ENCODE measurements at places on chromosomes 7 and 10.

GRCh38 chr10:71978476-71978875 lies 14.3 kb downstream of the CHST3 start:
- DNase-seq: no peak

- no peak for DNase-seq
These were observed 6.9 kb downstream of the BZW2 start for GRCh38 chr7:16652888-16653287.

GRCh38 chr7:20602306-20602705 lies 13.2 kb upstream of the ABCB5 start:
- no peak for DNase-seq

GRCh38 chr7:103955985-103956384 lies 33.5 kb downstream of the RELN start:
- no peak for DNase-seq

GRCh38 chr10:1309617-1310270 lies 253.6 kb downstream of the WDR37 start:
- DNase-seq: no peak

GRCh38 chr7:13476881-13477444 lies 512.5 kb downstream of the ETV1 start:
- DNase-seq: no peak

- no peak for DNase-seq
These were observed 163.7 kb downstream of the WNT2 start for GRCh38 chr7:117158941-117159697.

- no peak for DNase-seq
These were observed 26.7 kb downstream of the SH3PXD2A start for GRCh38 chr10:103828587-103829197.

DNA sequence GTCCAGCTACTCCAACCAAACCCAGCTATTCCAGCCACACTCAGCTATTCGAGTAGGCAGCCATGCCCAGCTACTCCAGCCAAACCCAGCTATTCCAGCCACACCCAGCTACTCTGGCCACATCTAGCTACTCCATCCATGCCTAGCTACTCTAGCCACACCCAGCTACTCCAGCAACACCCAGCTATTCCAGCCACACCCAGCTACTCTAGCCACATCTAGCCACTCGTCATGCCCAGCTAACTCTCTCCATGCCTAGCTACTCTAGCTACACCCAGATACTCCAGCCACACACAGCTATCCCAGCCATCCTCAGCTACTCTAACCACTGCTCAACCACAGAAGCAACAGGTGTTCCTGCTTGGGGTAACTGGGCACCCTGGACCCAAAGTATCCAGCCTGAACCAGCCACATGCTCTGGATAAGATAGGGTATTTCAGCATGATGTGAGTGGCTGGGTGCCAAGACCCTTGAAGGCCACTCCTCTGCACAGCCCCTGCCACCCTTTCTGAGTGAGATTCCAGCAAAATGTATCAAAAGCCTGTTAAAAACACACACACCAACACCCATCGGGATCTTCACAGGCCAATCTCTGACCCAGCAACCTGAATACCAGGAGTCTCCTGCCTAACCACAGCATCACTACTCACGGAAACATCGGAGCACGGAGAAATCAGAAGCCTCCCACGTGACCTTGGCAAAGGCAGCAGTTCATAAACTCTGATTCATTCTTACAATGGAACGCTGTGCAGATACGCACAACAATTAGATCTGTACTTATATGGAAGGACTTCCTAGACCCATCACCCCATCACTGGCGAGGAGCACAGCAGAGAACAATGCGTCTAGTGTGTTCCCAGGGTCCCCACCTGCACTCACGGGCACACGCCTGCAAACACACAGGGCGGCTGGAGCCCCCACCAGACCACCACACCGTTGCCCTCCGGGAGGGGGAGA lies 51.8 kb upstream of the DNAAF5 start:
- no peak for DNase-seq

DNA sequence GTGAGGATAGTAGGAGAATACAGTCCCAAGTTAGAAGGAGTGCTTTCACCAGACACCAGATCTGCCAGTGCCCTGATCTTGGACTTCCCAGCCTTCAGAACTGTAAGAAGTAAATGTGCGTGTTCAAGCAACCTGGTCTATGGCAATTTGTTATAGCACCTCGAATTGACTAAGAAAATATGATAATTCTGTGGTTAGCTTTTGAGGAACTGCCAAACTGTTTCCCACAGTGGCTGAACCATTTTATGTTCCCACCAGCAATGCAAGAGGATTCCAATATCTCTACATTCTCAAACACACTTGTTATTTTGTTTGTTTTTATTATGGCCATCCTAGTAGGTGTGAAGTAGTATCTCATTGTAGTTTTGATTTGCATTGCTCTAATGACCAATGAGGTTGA lies 47.0 kb downstream of the RBM20 start:
- DNase-seq: no peak

DNA sequence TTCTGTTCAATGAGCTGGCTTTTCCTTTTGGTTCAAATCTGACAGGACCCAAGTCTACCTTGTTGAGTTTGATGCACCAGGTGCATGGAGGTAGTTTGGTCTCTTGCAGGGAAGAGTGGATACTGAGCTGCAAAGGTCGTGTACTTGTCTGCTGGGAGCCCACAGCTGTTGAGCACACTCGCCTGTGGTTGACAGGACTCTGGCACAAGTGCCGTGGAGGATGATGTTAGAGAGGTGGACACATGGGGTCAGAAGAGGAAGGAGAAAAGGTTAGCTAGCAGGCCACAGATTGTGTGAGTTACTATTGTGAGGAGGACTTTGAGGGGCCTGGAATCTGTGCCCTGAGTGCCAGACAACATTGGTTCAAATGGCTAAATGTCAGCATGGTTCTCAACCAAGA lies 197.3 kb downstream of the CREB5 start:
- no peak for DNase-seq

DNA sequence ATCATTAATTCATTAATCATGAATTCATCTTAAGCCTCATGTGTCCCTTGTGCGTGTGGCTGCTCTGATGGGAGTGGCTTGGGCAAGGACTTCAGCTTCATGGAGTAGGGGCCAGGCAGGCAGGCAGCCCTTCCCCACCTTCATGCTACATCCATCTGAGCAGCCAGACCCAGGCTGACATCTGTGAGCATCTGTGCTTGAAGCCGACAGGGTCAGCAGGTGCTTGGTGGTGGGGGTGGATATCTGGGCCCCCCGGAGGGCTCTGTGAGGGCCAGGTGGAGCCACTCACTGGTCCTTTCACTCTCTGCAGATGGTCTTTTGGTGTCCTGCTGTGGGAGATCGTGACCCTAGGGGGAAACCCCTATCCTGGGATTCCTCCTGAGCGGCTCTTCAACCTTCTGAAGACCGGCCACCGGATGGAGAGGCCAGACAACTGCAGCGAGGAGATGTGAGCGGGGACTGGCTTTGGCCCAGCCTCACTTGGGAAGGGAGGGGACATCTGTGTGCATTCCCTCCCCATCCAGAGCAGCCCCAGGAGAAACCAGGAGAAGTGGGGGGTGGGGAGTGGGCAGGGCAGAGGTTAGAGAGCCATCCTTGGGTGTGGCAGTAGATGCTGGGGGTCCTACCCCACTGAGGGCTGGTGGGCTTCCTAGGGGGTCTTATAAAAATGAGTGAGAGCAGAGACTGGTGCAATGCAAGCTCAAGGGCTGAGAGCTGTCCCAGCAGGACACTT lies 14.7 kb upstream of the CSGALNACT2 start:
- DNase-seq: no peak

DNA sequence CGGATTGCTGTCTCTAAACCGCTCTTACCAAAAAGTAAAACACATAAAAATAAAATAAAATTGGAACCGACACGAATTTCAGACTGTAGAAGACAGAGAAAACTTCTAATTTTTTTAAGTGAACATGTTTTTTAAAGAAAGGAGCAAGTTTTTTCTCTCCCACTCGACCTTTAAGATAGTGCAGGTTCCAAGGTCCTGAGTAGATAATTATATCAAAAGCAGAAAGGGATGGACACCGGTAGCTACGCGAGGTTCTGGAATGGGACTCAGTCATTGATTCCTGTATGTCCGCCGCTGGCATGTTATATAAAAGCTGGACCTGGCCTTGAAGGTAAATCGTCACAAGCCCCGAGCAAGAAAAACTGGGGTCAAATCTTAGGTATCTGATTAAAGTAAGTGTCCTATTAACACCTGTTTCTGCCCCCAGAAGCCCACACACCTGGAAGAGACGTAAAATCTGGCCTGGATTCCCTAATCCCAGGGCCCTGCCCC lies 462 bp upstream of the CISD1 start:
- DNase-seq: no peak

DNA sequence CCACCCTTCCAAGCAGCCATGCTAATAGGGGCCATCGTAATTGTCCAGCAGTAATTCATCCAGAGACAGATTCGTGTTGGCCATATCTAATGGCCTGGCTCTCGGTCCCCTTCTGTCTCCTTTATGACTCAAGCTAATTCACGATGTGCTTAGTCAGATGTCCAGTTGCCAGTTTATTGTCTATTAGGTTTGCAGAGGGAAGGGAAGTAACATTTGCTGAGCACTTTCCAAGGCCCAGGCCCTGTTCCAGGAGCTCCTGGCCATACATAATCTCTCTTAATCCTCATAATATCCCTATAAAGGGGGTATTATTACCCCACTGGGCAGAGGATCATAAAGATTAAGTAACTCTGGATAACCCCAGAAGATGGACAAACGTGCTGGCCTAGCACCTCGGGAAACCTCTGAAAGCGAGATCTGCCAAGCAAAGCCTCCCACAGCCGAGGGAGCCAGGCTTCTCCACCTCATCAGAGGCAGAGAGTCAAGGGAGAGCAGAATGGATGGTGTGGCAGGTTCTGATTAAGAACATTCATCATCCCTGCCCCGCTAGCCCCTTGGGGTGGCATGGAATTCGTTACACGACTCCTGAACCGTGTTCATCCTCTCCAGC lies 153.7 kb downstream of the PLXNA4 start:
- DNase-seq: no peak

DNA sequence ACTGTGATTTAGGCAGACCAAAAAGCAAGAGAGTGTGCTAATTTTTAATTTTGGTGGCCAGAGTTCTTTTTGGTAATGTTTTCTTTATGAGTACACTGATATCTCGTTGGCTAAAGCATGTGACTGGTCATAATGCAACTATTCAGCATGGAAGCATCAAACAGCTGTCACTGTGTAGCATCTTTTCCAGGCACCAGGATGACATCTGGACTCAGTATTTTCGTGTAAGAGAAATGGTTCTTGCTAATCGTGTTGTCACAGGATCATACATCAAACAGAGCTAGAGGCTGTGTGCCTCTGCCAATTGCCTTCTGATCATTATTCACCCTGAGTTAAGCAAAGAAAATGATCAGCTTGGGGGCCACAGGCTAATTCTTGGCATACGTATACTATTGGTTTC lies 118.9 kb downstream of the SND1 start:
- DNase-seq: no peak

GRCh38 chr10:131109726-131110125 lies 201.8 kb downstream of the TCERG1L start:
- DNase-seq: no peak

DNA sequence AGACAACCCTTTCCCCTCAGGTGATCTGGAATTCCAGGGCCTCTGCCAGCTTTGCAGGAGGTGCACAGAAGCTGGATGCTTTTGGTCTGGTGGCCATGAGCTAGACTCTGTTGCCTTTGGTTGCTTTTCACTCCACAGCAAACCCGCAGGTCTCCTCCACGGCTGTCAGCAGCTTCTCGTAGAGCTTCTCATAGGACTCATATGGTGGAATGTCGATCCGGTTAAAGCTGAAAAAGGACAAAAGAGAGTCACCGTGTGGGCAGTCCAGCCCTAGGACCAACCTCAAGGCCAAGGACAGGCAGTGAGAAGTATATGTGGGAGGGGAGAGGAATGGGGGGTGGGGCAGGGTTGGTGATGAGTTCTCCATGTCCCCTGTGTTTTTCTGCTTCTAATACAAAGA lies 113.5 kb downstream of the SMURF1 start:
- DNase-seq: no peak

DNA sequence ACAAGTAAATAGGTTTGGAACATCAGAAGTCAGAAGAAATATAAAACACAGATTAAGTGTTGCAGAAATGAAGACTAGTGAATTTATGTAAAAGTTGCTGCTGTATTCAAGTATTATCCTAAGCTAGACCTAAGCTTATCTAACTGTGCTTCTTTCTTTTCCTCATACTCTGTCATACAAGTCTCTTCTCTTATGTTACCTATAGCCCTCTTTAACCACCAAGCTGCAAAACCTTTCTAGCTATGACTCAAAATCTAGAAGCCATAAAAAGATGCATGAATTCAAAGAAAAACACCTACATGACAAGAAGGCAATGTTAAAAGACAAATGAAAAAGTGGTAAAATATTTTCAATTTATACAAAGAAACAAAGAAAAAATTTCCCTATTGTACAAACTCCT lies 23.0 kb downstream of the DENND11 start:
- DNase-seq: no peak

- no peak for DNase-seq
These were observed 156.8 kb upstream of the PHYHIPL start for GRCh38 chr10:59019603-59020002.

GRCh38 chr7:92699560-92699959 lies 109.4 kb upstream of the FAM133B start:
- no peak for DNase-seq

- no peak for DNase-seq
These were observed 86.8 kb downstream of the C10orf90 start for GRCh38 chr10:126583552-126584200.

- DNase-seq: no peak
These were observed 102.4 kb downstream of the MDFIC start for GRCh38 chr7:115024276-115024675.

DNA sequence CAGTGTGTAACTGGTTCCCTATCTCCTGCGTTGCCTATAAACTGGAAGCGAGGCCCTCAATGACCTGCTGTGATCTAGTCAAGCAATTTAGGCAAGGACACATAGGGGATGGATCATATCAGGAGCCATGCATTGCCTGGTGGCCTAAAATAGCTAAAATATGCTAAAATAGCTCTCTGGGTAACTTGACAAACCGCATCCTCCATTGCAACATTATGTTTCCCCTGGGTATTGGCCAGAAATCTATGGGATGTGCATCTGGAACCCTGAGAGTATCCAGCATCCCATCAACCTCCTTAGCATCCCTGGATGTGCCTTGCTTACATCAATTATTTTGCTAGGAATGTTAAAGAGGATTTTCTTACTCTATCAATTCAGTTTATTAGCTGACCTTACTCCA lies 91.7 kb upstream of the ADCY1 start:
- DNase-seq: no peak

GRCh38 chr10:79402951-79403350 lies 42.5 kb downstream of the ZCCHC24 start:
- no peak for DNase-seq

DNA sequence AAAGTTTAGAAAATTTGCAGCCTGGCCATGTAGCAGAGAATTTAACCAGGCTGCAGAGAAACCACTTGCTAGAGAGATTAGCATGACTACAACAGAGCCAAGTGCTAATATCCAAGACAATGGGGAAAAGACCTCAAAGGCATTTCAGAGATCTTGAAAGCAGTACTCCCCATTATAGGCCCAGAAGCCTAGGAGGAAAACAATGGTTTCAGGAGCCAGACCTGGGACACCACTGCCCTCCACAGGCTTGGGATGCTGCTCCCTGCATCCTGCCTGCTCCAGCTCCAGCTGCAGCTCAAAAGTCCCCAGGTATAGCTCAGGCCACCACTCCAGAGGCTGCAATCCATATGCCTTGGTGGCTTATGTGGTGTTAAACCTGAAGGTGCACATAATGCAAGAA lies 101.5 kb upstream of the TMEM72 start:
- no peak for DNase-seq
